Omental fat pad (tissue), 4 donors: ENCODE measurements at places on chromosomes 3 and 15. TPM values are rescaled to one million over a fixed set of nuclear protein-coding genes. Genes with fewer than 3 reads are reported as not detected.

The ATG3 gene
- total RNA-seq = 65.3 TPM

DNA sequence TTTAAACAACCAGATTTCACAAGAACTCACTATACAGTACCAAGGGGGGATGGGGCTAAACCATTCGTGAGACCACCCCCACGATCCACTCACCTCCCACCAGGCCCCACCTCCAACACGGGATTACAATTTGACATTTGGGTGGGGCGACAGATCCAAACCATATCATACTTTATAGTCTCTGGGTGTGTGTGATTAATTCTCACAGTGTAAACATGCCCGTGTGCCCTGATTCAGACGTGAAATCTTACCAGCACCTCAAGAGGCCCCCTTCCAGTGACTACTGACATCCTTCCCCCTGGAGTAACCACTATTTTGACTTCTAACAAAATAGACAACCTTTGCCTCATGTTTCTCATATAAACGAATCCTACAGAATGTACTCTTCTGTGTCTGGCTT lies 5.0 kb upstream of the PDIA5 start:
- DNase-seq = no peak

GRCh38 chr3:59978979-59979378 lies 929.2 kb upstream of the CFAP20DC start:
- DNase-seq = no peak

DNA sequence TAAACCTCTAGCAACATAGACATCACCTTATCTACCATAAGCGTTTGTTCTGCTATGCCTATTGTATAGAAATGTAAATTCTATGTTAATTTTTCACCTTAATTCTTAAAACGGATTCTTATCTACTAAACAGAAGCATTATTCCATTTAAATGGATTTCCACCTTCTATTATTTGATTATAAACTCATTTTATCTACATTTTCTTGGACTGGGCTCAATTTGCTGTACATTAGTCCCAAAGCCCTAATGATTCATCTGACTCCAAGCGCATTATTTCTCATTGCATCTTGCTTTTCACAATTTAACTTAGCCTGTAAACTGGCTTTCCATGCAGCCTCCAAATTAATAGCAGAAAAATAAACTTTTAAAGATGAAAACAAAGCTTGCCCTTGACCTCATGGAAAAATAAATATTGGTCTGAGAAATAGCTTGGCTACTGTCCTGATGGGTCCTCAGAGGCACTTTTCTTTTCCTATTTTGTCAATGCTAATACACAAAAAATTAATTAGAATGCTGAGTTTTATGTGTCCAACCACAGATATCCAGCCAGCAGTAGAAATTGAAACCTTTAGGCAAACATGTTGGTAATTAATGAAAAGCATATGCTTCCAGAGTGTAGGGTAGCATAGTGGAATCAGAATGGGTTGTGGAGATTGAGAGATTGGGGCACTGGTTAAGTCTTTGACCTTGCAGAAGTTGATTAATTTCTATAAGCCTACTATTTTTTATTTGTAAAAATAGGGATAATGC lies 81.4 kb upstream of the CFAP20DC start:
- DNase-seq = no peak

The PP2D1 gene
- not detected for total RNA-seq

The MED12L gene
- 0.37 TPM for total RNA-seq

The XIRP1 gene
- 2.0 TPM for total RNA-seq

The TRAIP gene
- total RNA-seq = 1.8 TPM

The ISLR gene
- 30.6 TPM for total RNA-seq

The ACOX2 gene
- total RNA-seq = 10.4 TPM

GRCh38 chr15:23003736-23004135 lies 23.6 kb upstream of the CYFIP1 start:
- DNase-seq = no peak

GRCh38 chr15:75201616-75202250 lies at the start of gene C15orf39:
Gene C15orf39 (plus strand): TSS chr15:75201882. CDS start chr15:75206049, 4,167 bp downstream.
- DNase-seq = no peak

The SLC22A13 gene
- total RNA-seq = 0.95 TPM

The CXCR6 gene
- 14.7 TPM for total RNA-seq

- DNase-seq = no peak
Measured at GRCh38 chr15:37765786-37766185, 168.7 kb upstream of the TMCO5A start.

- DNase-seq = no peak
Measured at GRCh38 chr3:71468311-71469137, 115.0 kb downstream of the FOXP1 start.

The AGTR1 gene
- total RNA-seq = 163 TPM

DNA sequence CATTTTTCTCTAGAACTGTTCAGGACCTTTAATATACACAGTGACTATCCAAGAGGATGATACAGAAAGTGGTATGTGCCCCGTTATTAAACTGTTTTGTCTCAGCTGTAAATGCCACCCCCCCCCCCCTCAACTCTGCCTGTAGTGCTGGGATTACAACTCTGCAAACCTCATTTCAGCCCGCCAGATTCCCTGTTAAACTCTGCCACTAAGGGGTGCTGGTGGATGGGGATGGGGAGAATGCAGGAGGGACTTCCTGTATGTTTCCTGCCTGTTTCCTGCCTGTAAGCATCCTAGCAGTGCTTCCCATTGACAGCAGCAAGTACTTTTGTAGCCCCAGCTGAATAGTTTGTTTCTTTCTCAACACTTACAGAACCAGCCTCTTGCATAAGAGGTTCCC lies 301.7 kb upstream of the RORA start:
- DNase-seq = no peak

GRCh38 chr3:32662647-32663046 lies 22.3 kb upstream of the CNOT10 start:
- no peak for DNase-seq

The LRRIQ4 gene
- total RNA-seq = not detected

The FILIP1L gene
- 64.0 TPM for total RNA-seq

- no peak for DNase-seq
Measured at GRCh38 chr3:101166150-101166549, 154.2 kb downstream of the IMPG2 start.

The CCR9 gene
- 0.24 TPM for total RNA-seq

DNA sequence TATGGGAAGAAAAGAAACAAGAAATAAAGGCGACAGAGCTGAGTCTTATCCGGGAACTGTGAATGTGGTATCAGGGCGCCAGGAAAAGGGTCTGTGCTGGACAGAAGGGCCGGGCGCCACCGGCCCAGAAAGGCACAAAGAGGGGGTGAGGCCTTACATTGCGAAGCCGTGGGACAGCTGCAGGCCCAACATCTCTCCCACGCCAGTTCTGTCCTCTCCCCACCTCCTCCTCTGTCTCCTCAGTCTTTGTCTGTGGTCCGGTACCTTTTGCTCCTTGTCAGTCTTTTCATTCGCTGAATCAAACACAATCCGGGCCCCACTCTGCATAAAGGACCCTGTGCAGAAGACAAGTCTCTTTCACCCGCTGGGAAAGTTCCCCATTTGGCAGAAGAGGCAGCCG lies 81.8 kb downstream of the LRIG1 start:
- DNase-seq = no peak
